B cell (primary cell): ENCODE measurements at places on chromosomes 12 and 14. TPM values are rescaled to one million over a fixed set of nuclear protein-coding genes. Genes with fewer than 3 reads are reported as not detected.

- peak; percentile 19 for DNase-seq
These were observed 2.1 kb downstream of the SLC8B1 start for GRCh38 chr12:113332688-113333417.

Gene CNTN1
- total RNA-seq, result not detected in 2 replicates

Gene PRMT5
- 38.8 and 48.6 TPM in 2 replicates for total RNA-seq

Gene RPL10L
- total RNA-seq, result not detected in 2 replicates
